ENCODE measurements at places on chromosomes 13 and 19.

DNA sequence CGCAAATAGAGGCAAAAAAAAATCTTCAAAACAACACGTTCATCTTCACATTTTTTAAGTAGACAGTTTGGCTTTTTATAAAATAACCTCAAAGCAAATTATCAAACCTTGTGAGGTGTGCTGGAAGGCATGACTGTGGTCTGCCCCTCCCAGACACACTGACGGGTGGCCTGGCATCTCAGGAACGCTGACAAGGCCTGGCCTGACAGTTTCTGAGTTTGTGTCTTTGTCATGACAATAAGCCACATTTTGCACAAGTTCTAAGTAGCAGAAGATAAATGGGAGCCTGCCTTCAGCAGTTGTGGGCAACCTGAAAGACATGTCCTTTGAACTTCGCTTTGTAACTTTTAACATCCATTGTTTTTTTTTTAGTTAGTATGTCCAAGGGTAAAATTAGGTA is 38.5 kb downstream of the SOX21 start:
- no peak for DNase-seq

DNA sequence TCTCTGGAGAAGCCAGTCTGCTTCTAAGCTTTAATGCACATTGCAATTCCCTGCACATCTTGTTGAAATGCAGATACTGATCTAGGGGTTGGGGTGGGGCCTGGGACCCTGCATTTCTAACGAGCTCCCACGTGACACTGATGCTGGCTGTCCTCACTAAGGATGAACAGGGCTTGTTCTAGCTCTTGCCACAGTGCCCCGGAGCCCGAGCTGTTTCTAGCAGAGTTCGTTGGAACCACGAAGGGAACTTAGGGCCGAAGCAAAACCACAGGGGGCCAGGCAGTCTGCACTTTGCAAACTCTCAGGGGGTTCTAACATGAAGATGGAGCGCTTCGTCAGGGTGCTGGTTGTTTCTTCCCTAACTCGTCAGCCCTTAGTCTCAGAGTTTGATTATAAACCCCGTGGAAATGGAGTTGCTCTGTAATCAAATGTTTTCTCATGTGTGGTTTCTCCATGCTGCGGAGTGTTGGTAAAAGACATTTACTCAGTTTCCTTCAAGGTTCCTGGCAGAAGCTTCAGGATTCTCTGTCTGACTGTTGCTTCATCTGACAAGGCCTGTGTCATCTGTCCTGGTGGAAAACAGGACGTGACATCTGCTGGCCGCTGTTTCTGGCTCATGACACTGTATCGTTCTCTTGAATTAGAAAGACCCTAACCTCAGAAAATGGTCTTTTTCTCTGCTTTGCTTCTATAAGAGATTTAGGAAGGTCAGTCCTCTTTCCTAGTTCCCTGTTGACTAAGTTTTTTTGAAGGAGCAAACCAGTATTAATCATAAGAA is 221.5 kb downstream of the TEX29 start:
- DNase-seq = no peak

DNA sequence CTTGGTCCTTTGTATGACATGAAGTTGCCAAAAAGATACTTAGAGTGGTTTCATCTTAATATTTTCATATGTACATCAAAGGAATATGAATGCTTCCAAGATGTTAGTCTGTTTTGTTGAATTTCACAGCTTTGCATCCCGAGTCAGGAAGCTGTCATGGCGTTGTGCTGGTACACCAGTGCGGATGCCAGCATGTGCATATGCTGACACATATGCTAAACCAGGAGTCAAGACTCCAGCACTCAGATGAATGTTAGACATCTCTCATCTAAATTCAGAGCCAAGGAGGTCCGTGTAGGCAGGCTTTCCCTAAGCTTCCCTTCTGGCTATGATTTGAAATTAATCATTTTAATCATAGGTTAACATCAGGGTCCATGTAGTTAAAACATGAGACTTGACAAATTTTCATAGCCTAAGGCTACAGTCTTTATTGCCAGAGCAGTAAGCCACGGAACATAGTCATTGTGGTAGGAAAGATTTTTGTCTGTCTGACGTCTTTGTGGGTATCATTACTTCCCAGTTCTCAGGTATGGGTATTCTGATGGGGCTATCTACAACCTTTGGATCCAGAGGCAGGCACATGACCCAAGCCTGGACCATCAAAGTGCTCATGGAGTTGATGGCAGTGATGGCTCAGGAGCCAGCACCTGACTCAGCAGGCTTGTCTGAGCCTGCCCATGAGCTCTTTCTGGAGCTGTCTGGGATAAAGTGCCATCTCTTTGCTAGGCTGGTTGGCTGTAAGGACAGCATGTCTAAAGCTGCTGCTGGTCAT is 246.1 kb downstream of the KCNRG start:
- DNase-seq = no peak

DNA sequence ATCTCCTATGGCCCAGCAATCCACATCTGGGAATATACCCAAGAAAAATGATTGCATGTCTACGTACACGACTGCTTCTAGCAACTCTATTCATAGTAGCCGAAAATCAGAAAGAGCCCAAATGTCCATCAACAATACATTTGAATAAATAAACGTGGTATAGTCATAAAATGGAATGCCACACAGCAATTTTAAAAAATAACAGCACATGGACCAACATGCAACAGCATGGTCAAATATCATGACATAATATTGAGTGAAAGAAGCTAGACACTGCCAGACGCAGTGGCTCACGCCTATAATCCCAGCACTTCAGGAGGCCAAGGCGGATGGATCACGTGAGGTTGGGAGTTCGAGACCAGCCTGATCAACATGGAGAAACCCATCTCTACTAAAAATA is 16.3 kb downstream of the TEX101 start:
- DNase-seq = no peak

- DNase-seq = no peak
Measured at GRCh38 chr13:52127378-52127777, 1.5 kb downstream of the NEK5 start.

GRCh38 chr13:61138857-61139256 is 276.8 kb downstream of the PCDH20 start:
- DNase-seq = no peak

- DNase-seq = peak; percentile 94
Measured at GRCh38 chr19:48319647-48320541, 5.5 kb upstream of the EMP3 start.

- no peak for DNase-seq
Measured at GRCh38 chr13:110182461-110182860, 124.5 kb downstream of the COL4A1 start.

- DNase-seq = no peak
Measured at GRCh38 chr19:58353717-58354477, 605 bp upstream of the A1BG start.

DNA sequence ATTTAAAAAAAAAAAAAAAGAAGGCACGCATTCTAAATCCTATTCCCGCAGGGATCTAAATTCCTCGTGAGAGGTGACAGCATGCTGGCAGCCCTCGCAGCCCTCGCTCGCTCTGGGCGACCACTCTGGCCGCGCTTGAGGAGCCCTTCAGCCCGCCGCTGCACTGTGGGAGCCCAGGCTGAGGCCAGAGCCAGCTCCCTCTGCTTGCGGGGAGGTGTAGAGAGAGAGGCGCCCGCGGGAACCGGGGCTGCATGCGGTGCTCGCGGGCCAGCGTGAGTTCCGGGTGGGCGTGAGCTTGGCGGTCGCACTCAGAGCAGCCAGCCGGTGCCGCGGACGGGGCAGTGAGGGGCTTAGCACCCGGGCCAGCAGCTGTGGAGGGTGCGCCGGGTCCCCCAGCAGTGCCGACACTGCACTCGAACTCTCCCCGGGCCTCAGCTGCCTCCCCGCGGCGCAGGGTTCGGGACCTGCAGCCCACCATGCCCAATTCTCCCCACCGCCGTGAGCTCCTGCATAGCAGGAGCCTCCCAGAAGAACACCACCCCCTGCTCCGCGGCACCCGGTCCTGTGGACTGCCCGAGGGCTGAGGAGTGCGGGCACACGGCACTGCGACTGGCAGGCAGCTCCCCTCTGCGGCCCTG is 553.9 kb downstream of the LMO7 start:
- DNase-seq = no peak

DNA sequence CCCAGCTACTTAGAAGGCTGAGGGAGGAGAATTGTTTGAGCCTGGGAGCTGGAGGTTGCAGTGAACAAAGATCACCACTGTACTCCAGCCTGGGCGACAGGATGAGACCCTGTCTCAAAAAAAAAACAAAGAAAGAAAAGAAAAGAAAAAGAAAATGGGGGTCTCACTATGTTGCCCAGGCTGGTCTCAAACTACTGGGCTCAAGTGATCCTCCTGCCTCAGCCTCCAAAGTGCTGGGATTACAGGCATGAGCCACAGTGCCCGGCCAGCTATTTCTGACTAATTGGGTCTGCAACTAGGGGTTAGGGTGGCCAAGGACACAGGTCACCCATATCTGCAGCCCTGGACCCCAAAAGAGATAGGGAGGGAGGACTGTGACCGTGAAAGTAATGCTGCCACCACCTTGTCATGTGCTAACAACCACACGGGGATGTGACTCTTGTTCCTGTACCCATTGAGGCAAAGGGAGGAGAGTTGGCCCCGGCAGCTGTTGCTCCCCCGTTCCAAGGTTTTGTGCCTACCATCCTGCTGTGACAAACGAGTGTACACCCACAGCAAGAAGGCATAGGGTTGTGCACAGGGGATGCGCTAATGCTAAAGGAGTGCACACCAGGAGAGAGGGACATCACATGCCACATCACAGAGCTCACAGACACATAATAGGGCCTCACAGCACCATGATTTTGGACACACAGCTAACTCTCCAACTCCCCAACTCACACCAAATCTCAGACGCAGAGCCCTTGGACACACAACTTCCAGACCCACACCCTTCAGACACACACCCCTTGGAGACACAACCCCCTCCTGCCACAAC is 619 bp downstream of the MEF2B start:
- DNase-seq = no peak

DNA sequence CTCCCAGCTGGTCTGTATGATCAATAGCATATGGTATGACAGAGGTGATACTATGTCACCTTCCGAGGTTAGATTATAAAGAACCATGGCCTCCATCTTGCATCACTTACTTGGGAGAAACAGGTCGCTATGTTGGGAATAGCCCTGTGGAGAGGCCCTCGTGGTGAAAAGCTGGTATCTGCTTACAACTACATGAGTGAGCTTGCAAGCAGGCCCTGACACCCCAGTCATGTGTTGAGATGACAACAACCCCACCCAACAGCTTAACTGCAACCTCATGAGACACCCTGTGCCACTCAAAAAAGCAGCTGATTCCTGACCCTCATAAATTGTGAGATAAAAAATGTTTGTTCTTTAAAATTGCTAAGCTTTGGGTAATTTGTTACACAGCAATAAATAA is 18.8 kb downstream of the MTRF1 start:
- DNase-seq = no peak

- DNase-seq = peak; percentile 13
Measured at GRCh38 chr13:59533561-59534555, 629.9 kb downstream of the DIAPH3 start.

DNA sequence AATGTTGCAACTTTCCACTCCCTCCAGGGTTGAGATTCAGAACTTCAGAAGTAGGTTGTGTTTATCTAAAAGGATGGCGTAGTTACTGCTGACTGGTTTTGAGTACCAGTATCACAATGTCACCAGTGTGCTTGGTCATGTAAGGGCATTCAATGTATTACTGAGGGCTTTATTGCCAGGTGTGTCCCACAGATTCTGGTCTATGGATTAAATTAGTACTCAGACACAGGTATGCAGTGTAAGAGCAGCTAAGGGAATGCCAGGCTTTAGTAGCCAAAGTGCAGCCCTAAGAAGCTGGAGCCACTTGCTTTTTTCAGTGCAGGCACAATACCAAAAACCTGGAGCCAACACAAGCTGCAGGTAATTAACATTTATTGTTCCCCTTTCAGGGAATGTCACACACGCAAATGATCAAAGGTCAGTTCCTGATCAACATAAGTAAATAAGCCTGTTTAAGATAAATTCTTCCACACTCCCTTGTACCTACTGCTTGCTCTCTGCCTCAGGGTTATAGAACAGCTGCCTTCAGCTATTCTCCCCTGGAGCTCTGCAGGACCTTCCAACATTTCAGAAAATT is 130.1 kb upstream of the ZNF91 start:
- no peak for DNase-seq

GRCh38 chr13:68030152-68030809 is 800.1 kb upstream of the PCDH9 start:
- no peak for DNase-seq

- DNase-seq = no peak
Measured at GRCh38 chr19:1276628-1277022, 1.3 kb downstream of the FAM174C start.

- DNase-seq = no peak
Measured at GRCh38 chr13:31264151-31264550, 64.4 kb downstream of the B3GLCT start.

GRCh38 chr19:1538978-1539377 is 15.1 kb downstream of the PLK5 start:
- DNase-seq = no peak

GRCh38 chr13:109361562-109362289 is 424.7 kb downstream of the IRS2 start:
- DNase-seq = no peak

- no peak for DNase-seq
Measured at GRCh38 chr19:13985771-13986347, 20.3 kb downstream of the RFX1 start.

DNA sequence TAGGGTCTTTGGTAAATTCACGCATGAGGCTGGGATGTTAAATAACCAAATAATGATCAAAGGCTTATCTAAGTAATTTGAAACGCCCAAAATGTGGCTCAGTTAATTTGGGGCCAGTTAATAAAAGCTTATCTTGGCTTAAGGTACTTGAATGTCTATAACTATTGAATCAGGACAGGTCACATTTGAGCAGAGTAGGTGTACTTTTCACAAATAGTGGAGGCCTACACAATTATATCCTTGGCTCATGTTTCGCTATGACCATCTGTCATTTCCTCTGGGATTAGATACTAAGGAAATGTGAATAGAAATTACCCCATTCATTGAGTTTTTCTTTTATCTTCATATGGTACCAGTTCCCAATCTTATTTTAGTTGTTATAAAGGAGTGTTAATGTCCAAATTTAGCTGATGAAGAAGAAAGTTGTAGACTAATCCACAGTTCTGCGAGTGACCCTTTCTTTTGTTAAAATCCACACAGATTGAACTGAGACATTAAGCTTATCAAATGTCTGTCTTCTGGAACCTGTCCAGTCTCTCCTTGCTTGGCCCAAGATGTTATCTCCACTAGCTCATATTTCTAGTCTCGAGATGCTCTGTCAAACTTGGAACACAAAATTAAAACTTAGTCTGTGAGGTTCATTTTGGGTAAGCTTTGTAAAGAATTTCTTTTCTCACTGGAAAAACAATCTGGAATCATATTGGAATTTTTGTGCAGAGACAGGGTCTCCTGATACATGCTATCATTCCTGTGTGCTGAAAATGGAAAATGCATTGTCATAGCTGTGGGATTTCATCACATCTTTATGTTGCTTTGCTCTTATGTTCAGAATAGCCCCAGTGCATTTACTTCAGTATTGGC is 31.0 kb downstream of the SLAIN1 start:
- DNase-seq = no peak

- DNase-seq = no peak
Measured at GRCh38 chr19:18904334-18905057, 8.5 kb upstream of the CERS1 start.

DNA sequence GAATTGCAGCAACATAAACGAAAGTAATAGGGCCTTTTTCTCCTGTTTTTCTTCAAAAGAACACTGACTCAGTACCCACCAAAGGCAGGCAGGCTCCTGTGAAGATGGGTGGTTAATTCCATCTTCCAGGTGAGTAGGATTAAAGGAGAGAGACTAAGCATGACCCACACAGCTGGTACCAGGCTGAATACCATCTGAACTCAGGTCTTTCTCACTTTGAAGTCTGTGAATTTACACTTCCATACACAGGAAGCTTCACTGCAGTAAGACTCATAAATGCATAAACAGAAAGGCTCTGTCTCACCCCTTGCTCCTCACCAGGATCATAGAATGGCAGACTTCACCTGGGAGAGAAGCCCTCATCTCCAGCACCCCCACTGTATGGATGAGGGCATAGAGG is 194.6 kb downstream of the KLF12 start:
- no peak for DNase-seq
